Stimulated activated CD4-positive, alpha-beta T cell treated with anti-CD3 and anti-CD28 coated beads, Interleukin-4, amount 100 ng/mL, for 48 hours (primary cell): ENCODE measurements at places on chromosomes 5 and 9.

DNA sequence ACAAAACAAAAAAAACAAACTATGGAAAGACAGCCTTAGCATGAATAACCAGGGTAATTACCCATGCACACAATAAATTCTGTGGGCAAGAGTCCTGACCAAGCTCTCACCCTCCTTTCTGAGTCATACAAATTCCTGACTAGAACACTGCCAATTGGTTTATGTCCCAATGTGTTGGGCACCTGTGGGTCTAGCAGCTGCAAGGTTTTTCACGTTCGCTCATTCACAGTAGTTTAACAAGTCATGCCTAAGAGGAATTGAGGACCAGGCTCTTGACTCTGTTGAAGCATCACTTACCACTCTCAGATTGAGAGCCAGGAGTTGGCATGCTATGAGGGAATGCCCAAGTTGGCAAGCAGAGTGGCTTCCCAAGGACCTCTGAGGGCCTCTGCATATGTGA lies 205.5 kb upstream of the SLC24A2 start:
- DNase-seq = no peak

DNA sequence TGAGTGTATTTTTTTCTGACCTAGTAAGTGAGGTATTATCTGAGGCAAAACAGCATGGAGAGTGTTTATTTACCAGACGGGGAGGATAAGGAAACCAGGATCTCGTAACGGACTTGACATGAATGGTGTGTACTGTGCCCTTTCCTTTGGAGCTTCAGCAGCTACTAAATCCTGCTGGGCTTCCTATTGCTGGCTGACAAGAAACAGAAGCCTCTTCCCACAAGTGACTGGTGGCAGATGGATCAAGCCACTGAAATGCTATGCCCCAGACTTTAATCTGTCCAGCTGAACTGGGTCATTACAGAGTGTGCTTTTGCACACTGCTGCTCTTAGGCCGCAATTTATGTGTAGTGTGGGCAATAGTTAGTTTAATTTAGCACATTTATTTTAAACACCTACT lies 162.7 kb upstream of the MRPS30 start:
- no peak for DNase-seq

DNA sequence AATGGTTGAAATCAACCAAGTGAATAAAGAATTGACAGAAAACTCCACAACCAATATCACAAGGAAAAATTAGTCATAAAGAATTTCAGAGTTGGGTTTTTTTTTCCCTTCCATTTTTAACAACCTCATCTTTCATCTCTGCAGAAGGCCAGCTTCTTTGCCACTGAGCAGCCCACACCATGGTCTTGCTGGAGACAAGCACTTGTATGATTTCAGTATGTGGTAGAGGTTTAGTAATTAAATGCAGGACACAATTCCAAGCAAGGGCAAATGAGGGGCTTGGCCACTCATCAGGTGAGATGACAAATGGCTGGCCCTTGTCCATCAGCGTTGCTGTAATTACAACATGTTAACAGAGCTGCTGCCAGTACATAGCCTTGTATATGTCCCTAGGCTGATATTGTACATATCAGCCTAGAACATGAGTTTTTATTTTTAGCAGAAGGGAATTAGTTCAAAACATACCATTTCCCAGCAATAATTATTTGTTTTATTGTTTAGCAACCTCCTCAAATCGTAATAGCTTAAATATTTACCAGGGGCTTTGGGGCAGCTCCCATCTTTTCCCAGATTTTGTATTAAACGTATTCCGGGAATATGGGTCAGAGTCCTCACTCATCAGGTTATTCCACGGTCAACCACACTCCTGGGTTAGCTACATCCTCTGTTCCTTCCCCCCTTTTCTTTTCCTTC lies 5.0 kb upstream of the C9 start:
- DNase-seq = no peak

DNA sequence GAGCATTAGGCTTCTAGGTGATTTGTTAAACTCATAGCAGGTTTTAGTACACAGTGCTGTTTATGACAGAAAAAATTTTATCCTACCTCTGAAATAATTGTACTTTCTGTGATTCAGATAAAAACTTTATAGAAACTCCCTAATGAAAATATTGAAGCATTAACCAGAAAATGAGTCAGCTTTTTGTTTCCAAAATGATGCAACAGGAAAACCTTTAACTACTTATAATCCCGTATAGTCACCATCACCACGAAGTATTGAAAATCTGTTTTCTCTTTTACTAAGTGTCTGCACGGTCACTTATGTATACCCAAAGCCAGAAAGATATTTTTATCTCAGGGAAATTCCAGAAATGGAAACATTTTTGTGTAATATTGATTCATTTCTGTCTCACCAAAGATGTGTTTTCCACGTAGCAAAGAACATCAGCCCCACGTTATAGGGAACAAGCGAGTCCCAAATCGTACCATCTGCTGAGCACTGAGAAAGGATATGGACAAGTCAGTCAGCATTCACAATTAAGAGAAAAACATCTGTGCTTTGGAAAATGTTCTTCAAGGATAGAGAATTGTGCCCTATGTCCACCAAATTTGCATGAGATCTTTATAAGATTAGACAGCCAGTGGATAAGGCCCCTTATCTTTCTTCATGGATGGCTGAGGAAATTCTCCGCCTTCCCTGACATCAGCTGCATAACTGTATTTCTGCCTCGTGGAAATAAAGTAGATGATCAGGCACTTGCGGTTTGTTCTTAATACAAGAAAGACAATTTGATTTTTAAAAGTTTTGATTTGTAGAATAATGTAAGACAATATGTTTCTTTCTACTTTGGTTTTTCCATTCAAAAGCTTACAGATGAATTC lies 41.9 kb downstream of the TNFAIP8 start:
- DNase-seq = no peak

GRCh38 chr9:36987891-36988290 lies 46.2 kb downstream of the PAX5 start:
- no peak for DNase-seq
